Activated CD8-positive, alpha-beta memory T cell treated with anti-CD3 and anti-CD28 coated beads for 4 hours (primary cell): ENCODE measurements at places on chromosomes 4 and X.

- DNase-seq: no peak
Observed at GRCh38 chr4:87758270-87758669, 41.1 kb upstream of the IBSP start.

DNA sequence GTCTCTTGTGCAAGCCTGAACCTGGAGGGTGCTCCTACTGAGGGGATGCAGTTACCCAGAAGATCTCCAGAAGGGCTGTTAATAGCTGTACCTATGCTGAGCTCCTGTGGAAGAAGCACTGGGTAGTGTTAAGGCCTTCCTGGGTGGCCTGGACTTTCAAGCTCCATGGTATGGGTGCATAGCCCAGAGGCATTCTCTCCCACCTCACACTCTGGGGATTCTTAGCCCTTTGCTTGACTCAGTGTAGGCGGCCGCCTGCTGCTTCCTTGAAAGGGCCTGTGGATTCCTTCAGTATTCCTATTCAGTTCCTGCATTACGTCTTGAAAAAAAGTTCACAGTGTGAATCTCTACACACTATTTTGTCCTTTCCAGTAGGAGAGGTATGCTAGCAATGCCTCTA, 235.7 kb upstream of the MAGEB16 start:
- no peak for DNase-seq

DNA sequence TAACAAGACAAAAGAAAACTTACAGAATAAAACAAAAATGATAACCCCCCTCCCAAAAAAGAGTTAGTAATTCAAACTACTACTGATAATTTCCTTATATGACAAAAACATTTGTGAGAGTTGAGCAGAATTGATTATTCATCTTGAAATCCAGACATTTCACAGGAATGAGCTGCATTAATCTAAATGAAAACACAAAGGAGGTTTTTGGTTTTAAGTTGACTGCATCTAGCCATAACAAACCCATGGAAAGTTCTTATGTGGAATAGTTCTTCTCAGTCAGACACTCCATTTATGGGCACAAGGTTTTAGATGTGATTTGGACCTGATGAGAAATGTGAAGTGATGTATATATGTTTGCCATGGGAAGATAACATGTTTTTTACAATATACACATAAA, 95.4 kb downstream of the VCX2 start:
- DNase-seq: no peak

DNA sequence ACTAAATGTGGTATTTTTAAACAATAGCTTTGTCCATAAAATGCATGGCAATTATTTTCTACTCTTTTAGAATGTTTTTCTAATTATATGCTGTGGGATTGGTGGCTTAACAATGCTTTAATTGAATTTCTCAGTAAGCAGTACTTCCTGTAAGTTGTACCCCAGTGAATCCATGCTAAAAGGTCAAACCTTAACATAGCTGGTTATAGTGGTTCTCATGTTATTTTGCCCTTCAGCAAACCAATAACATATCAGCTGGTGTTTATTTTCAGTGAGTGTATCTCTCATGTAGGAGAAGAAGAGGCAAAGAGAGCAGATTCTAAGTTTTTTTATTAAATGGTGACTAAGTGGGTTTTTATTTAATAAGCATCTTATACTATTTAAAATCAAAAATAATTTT, 41.5 kb downstream of the BTC start:
- no peak for DNase-seq

- no peak for DNase-seq
Observed at GRCh38 chr4:88448889-88449288, 8.0 kb upstream of the HERC5 start.

GRCh38 chrX:1045680-1046314, 166.7 kb downstream of the CRLF2 start:
- DNase-seq: no peak

- no peak for DNase-seq
Observed at GRCh38 chrX:69290292-69290691, 125.0 kb upstream of the PJA1 start.

- no peak for DNase-seq
Observed at GRCh38 chrX:17689971-17690409, 47.3 kb upstream of the SCML1 start.

DNA sequence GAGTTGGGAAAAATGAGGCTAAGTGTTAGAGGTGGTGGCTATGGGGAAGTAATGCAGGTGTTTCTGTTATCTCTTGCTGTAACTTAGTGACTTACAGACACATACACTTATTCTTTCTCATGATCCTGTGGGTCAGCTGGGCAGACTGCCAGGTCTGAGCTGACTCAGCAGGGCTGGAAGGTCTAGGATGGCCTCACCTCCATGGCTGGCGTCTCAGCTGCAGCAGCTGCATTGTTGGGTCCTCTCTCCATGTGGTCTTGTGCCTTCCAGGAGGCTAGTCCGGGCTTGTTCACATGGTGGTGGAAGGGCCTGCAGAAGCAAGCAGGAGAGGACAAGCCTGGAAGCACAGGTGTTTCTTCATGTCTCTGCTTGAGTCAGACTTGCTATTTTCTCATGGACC, 172.7 kb downstream of the NHS start:
- no peak for DNase-seq

DNA sequence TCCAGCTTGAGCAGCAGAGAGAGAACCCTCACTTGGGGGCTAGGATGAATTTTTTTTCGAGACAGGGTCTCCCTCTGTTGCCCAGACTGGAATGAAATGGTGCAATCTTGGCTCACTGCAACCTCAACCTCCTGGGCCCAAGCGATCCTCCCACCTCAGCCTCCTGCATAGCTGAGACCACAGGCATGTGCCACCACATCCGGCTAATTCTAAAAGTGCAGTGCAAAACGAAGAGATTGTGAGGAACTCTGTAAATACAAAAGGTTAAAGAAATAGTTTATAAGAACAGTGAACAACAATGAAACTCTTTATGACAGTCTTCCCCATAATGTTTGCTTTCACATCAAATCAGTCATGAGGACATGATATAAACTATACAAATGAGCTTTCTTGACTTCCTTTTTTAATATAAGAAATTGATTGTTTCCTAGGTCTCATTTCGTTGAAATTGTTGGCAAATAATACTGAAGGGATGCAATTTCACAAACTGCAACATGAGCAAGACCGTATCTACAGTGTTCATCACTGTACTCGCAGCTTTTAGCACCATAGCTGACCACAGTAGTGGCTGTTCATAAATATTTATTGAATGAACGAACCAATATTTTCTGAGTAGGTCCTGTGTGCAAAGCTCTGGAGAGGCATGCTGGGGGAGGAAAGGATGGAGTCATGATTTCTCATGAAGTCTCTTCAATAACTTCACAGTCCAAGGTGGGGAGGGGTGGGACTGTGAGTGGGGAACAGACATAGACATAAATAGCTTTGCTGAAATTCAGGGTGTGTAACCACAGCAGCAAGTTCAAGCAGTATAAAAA, 116.1 kb downstream of the SHROOM3 start:
- DNase-seq: no peak

- no peak for DNase-seq
Observed at GRCh38 chrX:63470506-63470905, 119.4 kb upstream of the SPIN4 start.

DNA sequence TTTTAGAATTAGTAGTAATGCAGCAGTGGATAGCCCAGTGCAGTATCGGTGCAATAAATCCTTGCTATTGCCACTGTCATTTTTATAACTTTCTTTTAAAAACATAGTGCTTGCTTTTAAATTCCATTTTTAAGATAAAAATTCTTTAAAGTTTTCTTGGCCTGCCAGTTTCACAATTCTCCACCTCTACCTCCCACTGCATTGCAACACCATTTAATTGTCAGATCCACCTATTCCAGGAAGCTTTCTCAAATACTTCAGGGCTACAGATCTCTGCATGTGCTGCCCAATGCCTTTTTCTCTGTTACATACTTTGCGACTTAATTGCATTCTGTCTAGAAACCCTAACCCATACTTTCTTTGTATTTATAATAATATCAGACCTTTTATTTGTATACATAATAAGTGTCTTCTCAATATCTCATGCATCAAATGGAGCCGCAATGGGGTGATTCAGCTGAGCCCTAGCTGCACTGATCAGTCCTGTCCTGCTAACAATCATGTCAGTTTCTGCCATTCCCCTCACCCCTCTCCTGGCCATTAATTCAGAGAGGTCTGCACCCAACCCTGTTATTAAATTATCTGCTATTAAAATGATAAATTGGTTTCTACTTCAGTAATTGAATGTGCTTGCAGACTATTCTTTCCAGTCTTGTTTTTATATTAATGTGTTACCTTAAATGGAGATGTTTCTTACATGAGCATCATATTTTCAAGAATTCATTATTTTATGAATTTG, 193.1 kb downstream of the SLIT2 start:
- no peak for DNase-seq

- no peak for DNase-seq
Observed at GRCh38 chr4:54099748-54100574, at the start of gene GSX2. Gene GSX2 (plus strand): TSS chr4:54100163. CDS start chr4:54100345, 182 bp downstream.

- no peak for DNase-seq
Observed at GRCh38 chr4:148126825-148127224, 315.4 kb downstream of the NR3C2 start.

DNA sequence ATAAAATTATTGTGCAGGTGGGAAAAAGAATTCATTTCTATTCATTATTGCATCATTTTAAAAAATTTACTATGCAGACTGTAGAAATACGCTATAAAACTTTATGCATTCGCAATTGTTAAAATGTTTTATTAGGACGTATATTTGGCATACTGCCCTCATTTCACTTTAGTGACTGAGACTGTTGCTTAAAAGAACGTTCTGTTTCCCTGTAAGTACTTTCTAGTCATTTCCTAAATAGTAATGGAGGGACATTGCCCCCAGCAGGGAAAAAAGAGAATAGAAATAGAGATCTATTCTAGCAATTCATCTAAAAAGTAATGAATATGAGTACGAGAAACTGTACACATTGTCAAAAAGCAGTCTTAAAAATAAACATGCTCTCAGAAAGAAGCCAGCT, 1295.8 kb upstream of the TENM3 start:
- DNase-seq: no peak

- no peak for DNase-seq
Observed at GRCh38 chrX:42797651-42798269, 19.8 kb upstream of the PPP1R2C start.

GRCh38 chrX:139831675-139832456, 101.0 kb downstream of the ATP11C start:
- no peak for DNase-seq

DNA sequence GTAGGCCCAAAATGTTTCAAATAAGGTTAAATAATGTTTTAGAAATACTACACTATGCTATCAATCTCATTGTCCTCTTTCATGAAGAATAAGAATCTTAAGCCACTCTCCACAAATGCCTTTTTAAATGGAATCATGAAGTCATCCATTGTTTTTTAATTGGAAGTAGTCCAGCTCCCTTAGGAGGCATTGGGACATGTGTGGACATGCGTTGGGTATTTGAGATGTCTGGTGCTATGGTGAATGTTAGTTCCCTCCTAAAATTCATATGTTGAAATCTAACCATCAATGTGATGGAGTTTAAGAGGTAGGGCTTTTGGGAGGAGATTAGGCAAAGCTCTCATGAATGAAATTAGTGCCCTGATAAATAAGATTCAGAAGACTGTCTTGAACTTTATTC, 289.0 kb downstream of the C4orf33 start:
- DNase-seq: no peak

DNA sequence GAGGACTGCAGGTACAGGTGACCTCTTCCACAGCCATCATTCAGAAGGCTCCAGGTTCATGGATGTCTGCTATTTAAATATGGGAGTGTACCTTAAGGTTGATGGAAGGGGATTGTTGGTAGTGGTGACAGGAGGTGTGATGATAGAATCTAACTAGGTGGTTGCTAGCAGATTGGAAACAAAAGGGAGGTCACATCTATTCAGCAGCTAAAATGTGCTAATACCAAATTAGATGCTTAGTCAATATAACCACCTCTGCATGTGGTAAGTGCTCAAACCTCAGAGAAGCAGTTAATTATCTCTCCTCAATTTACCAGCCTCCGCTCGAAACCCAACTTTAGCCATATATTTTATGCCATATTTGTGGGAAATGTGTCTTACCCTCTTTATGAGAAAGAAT, 98.7 kb upstream of the CCSER1 start:
- no peak for DNase-seq

GRCh38 chrX:71118985-71119535, 664 bp downstream of the MED12 start:
- no peak for DNase-seq

GRCh38 chr4:119646347-119647071, 17.9 kb upstream of the PDE5A start:
- no peak for DNase-seq

DNA sequence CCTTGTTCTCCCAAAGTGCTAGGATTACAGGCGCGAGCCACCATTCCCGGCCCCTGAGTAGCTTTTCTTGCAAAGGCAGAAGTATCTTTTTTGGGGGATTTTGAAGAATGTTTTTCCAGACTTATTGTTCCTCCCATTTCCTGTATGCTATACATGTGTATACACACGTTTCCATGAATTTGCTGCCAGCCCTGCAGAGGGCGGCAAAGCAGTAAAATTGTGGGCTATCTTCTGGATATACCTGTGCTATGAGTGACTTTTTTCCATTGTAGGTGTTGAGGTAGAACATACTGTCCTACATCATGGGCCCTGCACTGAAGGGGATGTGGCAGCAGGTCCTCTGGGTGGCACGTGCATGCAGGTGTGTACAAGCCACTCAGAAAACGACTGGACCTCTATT, 16.9 kb upstream of the MED28 start:
- DNase-seq: no peak

- no peak for DNase-seq
Observed at GRCh38 chrX:132041015-132041414, 17.9 kb downstream of the STK26 start.

GRCh38 chr4:143641361-143641760, 59.1 kb downstream of the FREM3 start:
- DNase-seq: no peak

- DNase-seq: no peak
Observed at GRCh38 chr4:24657768-24658617, 73.6 kb upstream of the DHX15 start.

DNA sequence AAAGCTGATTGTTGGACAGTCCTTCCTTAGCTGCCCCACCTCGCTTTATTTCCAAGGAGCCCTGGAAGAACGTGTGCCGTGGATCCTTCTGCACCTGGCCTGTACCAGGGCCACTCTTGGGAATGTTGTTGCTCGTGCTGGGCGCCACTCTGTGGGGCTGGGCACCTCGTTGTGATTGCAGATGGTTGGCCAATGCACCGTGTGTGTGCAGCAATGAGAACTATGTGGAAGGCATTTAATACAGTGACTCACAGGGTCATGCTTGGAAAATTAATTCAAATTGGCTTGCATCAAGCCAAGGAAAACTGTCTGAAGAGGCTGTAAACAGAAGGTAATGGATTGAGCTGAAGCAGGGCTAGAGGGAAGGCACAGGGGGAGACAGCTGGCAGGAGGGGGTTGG, 37.0 kb upstream of the CD99L2 start:
- no peak for DNase-seq

- DNase-seq: no peak
Observed at GRCh38 chr4:176205299-176205698, 9.9 kb upstream of the SPATA4 start.
